NCI-H1417 (cell line): ENCODE measurements at places on chromosomes 16 and 17.

- DNase-seq, result no peak
Measured at GRCh38 chr17:29891131-29891530, 38.9 kb downstream of the SSH2 start.

DNA sequence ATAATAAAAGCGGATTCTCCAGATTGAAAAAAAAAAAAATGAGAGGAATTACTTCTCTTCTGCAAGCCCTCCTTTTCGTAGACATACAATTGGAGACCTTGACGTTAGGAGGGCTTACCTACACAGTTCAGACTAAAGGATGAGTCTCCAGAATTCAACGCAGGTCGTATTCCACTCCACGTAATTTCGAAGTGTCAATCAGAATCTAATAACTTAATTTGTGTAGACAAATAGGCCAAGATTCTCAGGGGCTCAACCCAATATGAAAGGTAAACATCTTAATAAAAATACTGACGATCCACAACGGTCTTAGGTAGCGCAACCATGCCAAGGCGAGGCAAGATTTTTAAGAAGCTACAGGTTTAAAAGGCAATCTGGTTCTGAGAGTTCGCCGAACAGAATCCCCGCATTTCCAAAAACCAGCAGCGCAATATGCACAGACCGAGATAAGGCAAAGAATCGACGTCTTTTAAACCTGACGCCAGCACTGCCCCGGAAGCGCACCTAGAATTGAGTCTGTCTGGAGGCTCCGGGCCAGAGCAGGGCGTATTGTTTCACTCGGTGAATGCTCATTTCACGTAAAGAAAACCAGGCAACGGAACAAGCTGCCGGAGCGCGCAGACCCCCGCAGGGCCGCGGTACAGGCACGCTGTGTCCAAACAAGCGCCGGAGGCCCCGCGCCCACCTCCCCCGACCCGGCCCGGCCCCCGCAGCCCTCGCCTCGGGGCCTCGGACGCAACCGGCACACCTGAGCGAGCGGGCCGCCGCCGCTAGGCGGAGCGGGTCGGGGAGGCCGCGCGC, 623 bp downstream of the MBTPS1 start:
- peak; percentile 83 for DNase-seq

- DNase-seq, result no peak
Measured at GRCh38 chr16:87249425-87249824, 67.8 kb downstream of the C16orf95 start.

DNA sequence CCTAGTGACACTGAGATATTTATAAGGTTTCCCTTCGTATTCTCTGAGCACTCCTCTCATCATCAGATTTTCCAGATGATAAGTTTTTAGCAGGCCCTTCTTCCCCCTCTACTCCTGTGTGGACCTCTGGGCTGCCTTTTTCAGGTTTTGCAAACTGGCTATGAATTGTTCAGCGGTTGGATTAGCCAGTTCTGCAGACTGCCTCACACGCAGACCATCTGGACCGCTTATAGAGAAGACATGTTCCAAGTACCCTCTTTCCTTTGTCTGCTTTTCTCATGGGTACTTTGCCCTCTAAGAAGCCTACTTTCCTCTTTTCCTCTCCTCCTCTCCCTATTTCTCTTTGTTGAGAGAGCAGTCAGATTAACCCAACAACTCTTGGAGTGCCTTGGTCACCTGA, 111.6 kb downstream of the GRIN2A start:
- no peak for DNase-seq

DNA sequence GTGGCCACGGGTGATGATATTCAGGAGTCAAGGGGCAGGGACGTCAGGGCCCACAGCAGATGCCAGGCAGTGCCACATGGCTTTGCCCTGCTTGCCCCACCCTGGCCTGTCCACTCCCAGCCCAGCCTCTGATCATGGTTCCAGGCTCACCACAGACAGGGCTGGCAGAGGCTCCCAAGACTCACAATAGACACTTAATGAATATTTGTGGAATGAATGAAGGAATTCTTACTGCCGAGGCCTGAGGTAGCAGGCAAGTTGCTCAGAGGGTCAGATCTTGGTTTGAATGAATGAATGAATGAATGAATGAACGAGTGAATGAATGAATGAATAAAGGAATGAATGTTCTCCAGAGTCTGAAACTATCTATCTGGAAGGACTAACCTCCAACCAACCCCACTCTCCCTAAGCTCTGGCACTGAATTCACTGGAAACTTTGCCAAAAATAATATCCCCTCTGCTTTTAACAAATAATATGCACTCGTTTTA, 60.9 kb downstream of the RAI1 start:
- DNase-seq, result no peak

- no peak for DNase-seq
Measured at GRCh38 chr17:78910497-78911284, 7.7 kb upstream of the CEP295NL start.

DNA sequence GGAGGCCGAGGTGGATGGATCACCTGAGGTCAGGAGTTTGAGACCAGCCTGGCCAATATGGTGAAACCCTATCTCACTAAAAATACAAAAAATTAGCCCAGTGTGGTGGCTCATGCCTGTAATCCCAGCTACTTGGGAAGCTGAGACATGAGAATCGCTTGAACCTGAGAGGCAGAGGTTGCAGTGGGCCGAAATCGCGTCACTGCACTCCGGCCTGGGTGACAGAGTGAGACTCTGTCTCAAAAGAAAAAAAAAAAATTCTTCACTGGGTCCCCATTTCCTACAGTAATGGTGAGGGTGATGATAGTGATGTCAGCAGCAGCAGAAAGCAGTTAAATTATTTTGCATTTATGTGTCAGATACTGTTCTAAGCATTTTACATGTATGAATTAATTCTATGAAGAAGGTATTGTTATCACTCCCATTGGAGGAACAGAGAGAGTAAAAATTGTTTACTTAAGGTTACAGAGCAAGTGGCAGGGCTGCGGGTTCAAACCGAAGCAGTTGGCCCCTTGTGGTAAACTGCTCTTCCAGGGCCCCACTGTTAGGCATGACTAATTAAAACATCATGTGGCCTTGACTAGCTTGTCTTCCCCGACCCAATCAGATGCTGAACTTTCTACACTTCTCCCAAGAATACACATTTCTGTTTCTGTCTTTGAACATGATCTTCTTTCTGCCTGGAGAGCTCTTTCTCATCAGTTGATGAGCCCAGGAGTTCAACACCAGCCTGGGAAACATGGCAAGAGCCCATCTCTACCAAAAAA, 45.8 kb downstream of the STAT3 start:
- DNase-seq, result no peak

GRCh38 chr16:660459-661183, 7.3 kb upstream of the RHOT2 start:
- DNase-seq, result peak; percentile 91

DNA sequence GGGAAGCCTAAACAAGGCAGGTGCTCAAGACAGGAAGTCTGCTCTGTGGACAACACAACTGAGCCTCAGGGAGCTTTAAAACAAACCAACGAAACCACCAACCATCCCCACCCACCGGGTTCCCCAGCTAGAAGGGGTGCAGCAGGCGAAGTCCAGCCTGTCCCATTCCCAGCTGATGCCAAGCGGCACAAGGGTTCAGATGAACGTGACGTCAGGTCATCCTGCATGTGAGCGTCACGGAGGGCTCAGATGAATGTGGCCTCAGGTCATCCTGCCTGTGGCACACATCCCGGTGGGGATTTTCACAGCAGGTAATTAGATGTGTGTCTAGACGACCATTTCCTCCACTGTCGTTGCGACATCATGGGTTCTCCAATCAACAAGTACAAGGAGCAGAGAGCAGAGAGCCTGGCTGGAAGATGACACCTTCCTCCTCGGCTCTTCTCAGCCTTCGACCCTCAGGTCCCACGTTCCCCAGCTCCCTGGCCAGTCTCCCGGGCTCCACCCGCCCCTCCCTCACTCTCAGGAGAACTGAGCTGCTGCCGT, 246.5 kb downstream of the FOXL1 start:
- DNase-seq, result peak; percentile 43

GRCh38 chr17:39648616-39649366, 11.8 kb downstream of the STARD3 start:
- DNase-seq, result no peak

DNA sequence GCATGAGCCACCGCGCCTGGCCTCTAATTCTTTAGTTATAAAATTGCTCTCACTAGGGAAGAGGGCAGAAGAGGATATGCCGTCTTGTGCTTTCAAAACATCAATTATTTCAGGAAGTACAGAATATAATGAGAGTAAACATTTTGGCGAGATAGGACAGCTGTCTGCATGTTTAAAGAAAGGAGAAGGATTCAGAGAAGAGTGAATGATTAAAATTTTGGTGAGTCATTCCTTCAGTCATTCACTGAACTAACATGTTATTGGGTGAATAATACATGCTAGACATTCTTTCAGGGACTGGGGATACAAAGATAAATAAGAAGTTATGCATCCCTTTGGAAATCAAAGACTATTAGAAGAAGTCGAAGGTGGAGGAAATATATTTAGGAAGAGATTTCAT, 590.3 kb upstream of the GOT2 start:
- no peak for DNase-seq

- no peak for DNase-seq
Measured at GRCh38 chr17:48883171-48883570, 9.4 kb upstream of the ATP5MC1 start.

GRCh38 chr16:79899316-79899715, 298.8 kb upstream of the MAF start:
- no peak for DNase-seq

- no peak for DNase-seq
Measured at GRCh38 chr16:1787322-1788094, 4.7 kb downstream of the NUBP2 start.

GRCh38 chr16:79929260-79929965, 328.9 kb upstream of the MAF start:
- DNase-seq, result no peak

DNA sequence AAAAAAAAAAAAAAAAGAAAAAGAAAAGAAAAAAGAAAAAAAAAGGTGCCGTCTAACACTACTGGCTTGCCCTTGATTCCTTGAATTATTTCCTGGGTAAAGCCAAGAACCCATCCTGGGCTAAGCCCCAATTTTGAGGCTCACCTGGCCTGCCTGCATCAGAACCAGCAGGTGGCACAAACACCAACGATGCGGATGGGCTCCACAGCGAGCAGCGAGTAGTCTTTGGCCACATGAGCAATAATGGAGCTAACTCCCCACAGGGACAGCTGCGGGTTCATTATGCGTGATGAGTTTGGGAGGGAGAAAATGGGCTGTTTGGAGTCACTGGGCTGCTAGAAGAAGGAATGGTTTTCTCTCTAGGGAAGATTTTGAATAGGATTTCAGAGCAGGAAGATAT, 91.1 kb downstream of the ASIC2 start:
- DNase-seq, result no peak

DNA sequence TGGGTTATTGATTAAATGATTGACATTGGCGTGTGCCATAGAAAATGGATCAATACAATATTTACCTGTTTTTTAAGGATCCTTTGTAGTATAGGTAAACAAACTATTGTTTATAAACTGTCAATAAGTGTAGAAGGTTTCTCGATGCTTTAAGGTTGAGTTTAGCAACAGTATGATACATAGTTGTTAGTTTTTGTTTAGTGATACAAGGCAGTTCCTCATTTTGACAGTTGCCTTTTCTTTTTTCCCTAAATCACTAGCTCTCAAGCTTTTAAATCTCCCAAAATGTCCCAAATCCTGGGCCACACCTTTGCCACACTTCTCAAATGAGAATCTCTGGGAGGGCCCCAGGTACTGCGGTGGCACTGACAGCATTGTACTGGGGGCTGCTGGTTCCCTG, 57.3 kb downstream of the EPN2 start:
- DNase-seq, result no peak

DNA sequence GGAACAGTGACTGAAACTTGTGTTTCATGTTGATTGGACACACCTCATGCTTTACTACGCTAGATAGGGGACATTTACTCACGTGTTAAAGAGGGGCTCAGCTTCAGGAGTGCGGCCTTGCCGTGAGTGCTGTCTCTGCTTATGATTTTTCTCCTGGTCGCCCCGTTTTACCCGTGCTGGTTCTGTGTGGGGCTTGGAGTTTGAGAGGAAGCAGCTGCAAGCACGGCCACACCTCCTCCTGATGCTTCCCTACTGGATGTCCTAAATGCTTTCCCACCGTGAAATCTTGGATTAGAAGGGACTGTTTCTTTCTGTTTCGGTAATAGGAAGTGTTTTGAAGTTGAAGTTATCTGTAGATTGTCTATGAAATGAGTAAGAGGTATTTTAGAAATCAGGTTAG, 54.0 kb upstream of the ZNF750 start:
- no peak for DNase-seq

GRCh38 chr17:36089888-36090836, at the start of gene CCL3:
Gene CCL3 (minus strand): TSS chr17:36090143. CDS start chr17:36090058, 85 bp downstream.
- no peak for DNase-seq

GRCh38 chr17:81564778-81565177, 12.6 kb upstream of the FAAP100 start:
- DNase-seq, result no peak

DNA sequence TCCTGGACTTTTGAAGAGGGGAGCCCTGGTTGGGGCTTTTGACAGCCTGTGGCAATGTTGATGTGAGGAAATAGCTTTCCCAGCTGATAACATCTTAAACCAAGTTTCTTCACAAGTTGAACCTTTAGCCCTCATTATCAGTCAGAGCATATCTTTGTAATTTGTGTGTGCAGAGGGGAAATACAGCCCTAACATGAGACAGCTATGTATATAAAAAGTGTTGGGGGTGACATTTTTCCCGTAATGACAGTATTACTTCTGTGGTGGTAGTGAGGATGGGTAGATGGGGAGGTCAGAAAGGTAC, 221.1 kb downstream of the FTO start:
- no peak for DNase-seq

DNA sequence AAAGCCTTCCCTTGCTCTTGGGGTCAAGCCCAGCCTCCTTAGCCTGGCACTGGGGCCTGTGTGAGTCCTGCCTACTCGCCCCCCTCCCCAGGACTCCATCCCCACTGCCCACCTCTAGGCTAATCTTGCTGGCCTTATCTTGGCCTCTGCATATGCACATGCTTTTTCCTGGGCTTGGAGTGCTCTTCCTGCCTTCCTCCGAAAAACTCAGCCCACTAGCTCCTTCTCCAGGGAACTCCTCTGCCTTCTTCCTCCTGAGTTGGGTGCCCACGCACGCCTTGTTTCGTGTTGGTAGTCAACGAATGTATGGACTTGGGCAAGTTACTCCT, 16.5 kb downstream of the TBX2 start:
- DNase-seq, result no peak

DNA sequence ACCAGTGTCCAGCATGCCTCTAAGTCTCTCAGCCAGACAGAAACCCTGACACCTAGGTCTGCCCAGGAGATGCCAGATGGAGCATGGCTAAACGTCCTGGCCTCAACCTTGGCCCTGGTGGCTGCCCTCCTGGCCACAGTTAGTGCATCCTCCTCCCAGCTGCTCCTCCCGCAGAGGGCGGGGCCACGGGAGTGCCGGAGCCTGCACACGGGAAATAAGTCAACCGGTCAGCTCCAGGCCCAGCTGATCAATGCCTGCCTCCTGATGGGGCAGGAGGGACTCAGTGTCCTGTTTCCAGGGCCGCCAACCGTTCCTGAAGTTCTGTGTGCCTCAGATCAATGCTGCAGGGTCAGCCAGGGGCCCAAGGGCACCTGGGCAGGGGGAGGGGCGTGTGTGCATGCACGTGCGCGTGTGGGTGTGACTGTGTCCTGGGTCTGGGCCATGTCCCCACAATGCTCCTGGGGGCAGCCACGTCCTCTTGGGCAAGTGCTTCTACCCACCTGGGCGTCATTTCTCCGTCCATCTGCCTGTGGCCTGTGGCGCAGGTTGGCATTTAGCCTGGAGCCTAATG, 4.6 kb upstream of the KCNJ12 start:
- DNase-seq, result no peak
